ENCODE measurements at places on chromosomes 7 and 10.

- DNase-seq = no peak
Measured at GRCh38 chr7:43766564-43766963, 8.1 kb downstream of the BLVRA start.

- no peak for DNase-seq
Measured at GRCh38 chr7:135706858-135707569, 21.0 kb downstream of the SLC13A4 start.

DNA sequence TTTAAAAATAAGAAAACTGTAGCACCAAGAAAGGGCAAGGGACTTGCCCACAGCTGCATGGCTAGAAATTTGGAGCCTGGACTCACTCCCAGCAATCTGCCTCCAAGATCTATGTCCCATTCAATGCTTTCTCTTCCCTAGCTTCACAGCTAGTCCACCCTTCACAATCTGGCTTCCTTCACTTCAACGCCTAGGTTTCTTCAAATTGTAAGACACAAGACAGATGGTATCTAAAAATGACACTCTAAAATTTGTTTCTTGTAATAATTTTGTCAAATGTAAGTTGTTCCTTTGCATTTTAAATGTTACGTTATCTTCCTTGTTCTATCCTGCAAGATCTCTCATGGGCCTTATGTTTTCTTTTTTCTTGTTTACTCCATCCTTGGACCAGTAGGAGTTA lies 48.6 kb downstream of the CTTNBP2 start:
- no peak for DNase-seq

DNA sequence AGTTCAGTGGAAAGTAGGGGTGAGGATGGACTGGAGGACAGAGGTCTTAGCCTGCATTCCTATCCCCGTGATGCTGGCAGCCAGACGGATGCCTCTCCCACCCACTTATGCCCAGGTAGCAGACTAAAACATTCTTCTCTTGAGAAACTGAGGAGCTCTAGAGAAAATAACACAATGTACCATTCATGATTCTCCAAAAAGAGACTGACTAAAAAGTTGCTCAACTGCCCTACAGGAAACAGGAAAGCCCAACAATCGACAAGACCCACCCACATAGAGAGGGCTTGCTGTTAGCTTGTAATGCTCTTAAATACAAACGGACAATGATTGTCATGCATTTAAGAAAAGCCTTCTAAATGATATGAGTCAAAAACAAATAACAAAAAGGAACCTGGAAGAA lies 33.2 kb upstream of the PDE1C start:
- DNase-seq = no peak

DNA sequence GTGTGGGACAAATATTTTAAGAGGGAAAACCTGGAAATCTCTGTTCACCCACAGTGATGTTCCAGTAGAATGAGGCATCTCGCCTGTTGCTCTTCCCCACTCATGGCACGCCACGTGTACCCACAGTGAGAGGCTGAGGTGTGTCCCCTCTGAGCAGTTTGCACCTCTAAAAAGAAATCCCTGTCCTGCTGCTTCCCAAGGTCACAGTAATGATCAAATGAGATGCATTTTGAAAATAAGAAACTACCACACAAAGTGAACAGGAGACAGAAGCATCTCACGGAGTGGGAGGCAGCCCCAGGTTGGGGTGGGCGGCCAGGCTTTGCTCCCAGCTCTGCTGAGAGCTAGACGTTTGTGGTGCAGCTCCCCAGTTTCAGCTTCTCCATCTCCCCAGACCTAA lies 12.4 kb upstream of the ZNF777 start:
- no peak for DNase-seq

DNA sequence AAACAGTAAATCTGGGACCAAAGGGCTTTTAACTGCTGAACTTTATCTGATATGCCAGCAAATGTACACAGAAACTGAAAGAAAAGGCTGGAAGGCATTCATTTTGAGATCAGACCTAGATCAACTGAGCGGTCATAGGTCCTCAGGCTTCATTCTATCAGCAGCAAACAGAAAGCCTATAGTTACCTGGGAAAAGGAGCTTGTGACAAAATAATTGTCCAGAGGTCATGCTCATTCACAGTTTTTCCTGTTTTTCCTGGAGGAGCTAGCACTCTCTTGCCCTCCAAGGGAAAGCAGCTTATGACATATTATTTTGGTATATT lies 320.2 kb downstream of the AHR start:
- no peak for DNase-seq

- DNase-seq = no peak
Measured at GRCh38 chr7:40490603-40490924, 355.8 kb downstream of the SUGCT start.

DNA sequence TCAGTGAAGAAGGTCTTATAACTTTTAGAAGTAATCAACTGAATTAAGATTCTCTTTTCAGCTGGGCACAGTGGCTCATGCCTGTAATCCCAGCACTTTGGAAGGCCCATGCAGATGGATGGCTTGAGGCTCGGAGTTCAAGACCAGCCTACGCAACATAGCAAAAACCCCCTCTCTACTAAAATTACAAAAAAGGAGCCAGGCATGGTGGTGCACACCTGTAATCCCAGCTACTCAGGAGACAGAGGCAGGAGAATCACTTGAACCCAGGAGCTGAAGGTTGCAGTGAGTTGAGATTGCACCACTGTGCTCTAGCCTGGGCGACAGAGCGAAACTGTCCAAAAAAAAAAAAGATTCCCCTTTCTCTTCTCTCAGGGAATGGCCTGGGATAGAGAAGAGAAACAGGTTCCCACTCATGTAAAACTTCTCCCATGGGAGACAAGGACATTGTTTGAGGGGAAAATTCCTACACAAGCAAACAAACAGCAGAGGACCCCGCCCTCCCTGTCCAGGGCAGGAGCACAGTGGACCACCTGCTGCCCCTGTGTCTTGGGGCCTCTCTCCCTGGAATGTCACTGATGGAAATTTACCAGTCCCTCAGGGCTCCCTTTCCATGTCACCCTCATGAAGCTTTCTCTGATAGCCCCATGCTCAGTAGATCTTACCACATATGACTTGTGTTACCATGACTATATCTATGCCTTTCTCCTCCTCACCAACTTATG lies 5.6 kb downstream of the IL2RA start:
- DNase-seq = no peak

- DNase-seq = no peak
Measured at GRCh38 chr10:2556883-2557282, 510.5 kb upstream of the PFKP start.

DNA sequence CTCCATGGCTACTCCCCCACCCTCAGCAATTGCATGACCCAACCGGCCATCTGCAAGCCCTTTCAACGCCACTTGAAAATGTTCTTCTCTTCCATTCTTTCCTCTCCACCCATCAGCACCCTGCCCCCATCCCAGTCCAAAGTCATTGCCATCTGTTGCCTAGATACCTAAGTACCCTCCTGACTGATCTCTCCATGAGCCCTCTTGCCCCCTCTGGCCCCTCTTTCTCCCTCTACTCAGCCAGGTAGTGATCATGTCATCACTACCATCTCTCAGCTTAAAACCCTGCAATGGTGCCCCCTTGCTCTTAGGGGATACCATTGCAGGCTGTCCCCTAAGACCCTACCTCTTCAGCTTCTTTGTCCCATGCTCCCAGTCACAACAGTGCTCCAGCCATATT lies 30.5 kb upstream of the BTRC start:
- no peak for DNase-seq

- no peak for DNase-seq
Measured at GRCh38 chr10:108545921-108546320, 1377.4 kb downstream of the XPNPEP1 start.

DNA sequence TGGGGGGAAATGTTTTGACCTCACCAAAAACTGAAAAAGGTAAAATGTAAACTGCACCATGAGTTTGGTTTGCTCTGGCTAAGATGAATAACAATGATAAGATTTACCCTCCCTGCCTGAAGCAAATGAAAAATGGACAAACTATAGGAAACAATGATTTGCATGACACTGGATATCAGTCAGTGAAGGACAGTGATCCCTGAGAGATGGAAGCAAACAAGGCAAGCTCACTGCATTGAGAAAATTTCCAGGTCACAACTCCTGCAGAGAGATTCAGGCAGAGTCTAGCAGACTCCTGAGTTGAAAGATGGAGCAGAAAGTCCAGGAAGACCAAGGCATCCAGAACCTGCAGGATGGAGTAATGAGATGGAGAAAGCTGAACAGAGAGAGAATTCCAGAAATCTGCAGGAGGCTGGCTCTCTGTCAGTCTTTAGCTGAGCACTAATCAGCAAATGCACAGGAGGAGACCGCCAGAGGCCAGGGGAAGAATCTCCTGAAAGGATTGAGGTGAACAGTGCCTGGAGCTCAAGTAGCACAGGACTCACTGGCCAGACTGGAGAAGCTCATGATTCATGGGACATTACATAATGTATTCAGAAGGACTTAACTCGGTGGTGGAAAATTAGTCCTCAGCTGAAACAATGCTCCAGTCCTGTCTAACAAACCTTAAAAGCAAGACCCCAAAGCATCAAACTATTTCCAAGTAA lies 51.2 kb upstream of the PALS2 start:
- DNase-seq = no peak

GRCh38 chr10:113967126-113967525 lies 76.5 kb upstream of the ADRB1 start:
- no peak for DNase-seq

GRCh38 chr10:125761961-125762360 lies 13.7 kb downstream of the MMP21 start:
- DNase-seq = no peak

DNA sequence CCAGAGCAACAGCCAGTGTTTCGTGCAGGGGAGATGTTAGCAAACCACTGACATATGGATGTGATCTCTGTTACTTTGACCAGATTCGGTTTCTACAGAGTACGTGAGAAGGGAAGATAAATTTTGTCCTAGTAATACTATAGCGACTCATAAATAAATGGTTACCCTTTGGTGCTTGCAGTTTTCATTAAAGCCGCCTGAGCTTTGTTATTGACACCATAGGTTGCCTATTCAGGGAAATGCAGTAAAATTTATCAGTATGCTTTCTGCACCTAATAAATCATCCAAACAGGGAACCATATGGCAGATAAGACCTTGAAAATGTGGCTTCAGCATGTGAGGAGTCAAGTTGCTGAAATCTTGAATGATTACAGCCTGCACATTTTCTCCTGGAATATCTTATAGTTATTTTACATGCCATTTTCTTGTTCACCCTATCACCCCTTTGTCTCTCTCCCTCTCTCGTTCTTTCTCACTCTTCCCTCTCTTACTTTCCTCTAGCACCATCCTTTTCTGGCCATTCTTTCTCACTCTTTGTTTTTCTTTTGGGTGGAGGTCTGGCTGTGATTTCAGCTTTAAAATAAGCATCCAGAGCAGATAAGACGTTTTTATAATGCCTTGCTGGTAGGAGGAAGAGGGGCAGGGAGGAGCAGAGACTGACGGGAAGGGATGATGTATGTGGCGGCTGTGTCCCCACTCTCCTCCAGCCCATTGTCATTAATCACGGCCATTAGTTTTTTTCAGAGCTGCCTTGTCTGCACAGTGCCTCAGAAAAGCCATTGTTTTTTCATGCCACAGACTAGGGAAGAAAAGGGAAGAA lies 182.5 kb downstream of the LRMDA start:
- DNase-seq = no peak

- DNase-seq = no peak
Measured at GRCh38 chr10:61662794-61663259, at the start of gene CABCOCO1. TSS of gene CABCOCO1 (plus strand) at chr10:61662929. CDS start at chr10:61662973, 44 bp downstream.

GRCh38 chr7:7110706-7111105 lies 71.6 kb upstream of the C1GALT1 start:
- DNase-seq = no peak

DNA sequence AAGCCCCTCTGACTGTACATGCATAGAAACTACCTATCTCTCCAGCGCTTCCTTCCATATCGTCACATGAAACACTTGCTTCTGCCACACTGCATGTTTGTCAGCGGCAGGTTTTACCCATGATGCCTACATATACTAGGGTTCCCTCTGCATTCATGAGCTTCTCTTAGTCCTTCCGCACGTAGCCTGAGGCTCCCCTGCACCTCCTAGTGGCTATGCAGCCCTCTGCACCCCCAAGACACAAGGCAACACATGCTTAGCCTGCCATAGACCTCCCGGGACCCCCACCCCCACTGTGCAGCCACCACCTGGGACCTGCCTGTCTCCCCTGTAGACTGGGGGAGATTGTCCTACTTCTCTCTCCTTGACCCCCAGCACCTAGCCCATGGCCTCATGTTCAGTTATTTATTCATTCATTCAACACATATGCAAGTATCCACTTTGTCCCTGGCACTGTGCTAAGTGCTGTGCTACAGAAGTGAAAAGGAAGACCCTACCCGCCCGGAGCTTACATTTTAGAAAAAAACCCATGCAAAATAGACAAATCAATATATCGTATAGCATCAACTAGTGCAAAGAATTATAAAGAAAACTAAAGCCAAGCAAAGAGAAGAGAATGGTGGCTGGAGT lies 23.5 kb downstream of the TMEM273 start:
- DNase-seq = peak; percentile 27

DNA sequence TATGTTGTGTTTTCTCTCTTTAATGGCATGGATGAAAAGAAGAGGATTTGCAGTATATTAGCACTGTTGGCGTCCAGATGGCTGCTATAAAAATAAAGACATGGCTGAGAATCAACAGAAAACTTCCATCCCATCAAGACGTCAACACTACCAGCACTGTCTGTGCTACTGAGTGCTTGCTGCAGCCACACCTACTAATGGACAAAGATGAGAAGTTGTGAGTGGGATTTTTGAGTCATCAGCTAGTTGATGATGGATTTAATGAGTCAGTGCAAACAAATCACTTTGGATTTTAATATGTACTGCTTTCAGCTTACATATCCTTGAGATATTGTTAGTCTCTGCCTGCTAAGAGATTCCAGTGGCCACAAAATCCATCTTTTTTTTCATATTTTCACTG lies 631.0 kb upstream of the ANKRD30A start:
- DNase-seq = no peak

DNA sequence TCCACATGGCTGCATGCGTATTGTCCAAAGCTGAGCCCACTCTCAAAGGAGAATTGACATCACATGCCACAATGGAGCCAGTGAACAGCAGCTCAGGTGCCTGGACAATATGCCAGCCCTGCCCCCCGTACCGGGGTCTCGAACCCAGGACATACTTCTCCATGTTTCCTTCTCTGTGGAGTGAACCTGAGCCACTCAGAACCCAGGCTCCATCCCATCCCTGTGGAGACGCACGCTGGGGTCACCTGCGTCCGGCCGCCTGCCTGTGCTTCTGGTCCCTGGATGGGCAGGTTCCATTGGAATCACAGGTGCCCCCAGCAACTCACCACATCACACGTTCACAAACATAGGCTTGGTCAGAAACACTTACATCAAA lies 229.8 kb downstream of the DNAJB6 start:
- DNase-seq = no peak

- peak; percentile 15 for DNase-seq
Measured at GRCh38 chr7:5629941-5630340, 151.5 kb downstream of the RNF216 start.

GRCh38 chr7:157490465-157490912 lies 153.7 kb downstream of the DNAJB6 start:
- DNase-seq = peak; percentile 21

GRCh38 chr7:95596198-95597063 lies at the start of gene PDK4:
TSS of gene PDK4 (minus strand) at chr7:95596516. CDS start at chr7:95596293, 223 bp downstream.
- DNase-seq = no peak

DNA sequence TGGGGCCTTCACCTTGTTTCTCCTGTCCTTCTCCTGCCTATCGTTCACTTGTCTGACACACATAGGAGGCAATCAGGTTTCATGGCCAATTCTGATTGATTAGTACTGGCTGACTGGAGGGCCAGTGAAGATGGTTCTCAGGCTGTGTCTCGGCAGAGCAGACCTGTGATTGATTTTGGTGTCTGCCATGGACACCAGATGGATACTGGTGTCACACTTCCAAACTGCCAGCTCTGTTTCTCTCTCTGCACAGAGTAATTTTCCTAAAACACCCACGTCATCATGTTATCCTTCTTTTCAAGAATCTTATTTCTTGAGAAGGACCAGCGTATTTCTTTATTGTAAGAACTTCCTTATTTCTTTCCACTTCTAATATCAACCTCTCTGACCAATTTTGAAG lies 117.1 kb downstream of the ICA1 start:
- DNase-seq = no peak
